ENCODE measurements at places on chromosomes 3 and 15.

DNA sequence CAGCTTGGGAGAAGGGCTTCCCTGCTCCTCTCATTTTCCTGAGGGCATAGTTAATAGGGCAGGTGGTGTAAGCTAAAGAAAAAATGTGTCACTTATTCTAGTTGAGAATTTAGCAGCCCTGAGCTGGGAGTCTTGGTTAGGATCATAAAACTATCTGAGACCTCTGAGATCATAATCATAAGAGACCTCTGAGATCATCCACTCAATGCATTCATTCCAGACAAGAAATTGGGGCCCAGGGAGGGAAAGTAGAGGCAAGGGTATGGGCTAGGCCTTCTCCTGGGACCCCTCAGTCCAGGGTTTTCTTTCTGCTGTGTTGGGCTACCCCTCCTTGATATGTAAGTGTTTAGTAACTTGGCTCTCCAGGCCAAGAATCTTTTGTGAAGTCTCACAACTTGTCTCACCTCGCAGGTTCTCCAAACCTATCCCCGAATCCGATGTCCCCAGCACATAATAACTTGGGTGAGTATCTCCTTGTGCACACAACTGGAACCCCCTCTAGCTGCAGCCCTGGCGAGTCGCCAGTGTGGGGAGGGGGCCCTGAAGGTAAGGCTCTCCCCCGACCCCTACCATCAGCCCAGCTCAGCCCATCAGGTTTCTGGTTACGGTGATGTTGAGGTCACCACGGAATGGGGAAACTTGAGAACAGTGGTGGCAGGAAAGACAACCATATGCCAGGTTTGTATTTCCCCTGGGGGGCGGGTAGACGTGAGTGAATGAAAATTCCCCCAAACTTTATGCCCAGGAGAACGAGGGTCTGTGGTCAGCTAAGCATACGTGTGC is 84.1 kb downstream of the AAGAB start:
- DNase-seq, result no peak

DNA sequence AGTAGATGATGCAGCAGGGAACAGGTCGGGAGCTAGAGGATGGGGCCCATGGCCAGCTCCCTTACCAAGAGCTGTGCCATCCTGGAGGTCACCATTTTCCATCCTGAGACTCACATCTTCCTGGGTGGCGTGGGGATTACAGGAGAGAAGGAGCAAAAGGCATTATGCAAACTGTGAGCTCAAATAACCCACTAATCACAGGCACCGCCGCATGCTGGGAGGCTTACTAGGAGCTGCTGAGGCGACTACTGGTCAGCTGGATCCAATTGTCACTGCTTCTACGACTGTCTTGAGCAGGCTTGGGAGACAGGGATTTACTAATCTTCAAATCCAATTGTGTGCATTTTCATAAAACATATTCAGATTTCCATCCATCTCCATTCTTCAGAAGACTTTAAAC is 12.5 kb upstream of the KBTBD12 start:
- DNase-seq, result no peak

DNA sequence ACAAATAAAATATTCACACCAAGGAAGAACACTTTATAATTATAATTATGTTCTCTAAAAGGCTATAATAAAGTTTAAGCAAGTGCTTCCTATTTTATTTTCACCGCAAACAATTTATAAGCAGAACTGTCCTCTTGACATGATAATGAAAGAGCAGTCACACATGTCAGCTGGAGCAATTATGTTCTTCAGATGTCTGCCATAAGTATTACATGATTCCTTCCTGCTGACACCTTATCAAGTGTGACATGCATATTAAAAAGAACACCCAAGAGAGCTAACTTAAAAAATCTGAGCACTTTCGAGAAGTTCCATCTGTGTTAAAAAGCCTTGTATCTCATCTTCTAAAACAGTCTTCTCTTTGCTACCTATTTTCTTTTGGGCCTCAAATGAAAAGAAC is 249.5 kb downstream of the SQOR start:
- DNase-seq, result no peak

DNA sequence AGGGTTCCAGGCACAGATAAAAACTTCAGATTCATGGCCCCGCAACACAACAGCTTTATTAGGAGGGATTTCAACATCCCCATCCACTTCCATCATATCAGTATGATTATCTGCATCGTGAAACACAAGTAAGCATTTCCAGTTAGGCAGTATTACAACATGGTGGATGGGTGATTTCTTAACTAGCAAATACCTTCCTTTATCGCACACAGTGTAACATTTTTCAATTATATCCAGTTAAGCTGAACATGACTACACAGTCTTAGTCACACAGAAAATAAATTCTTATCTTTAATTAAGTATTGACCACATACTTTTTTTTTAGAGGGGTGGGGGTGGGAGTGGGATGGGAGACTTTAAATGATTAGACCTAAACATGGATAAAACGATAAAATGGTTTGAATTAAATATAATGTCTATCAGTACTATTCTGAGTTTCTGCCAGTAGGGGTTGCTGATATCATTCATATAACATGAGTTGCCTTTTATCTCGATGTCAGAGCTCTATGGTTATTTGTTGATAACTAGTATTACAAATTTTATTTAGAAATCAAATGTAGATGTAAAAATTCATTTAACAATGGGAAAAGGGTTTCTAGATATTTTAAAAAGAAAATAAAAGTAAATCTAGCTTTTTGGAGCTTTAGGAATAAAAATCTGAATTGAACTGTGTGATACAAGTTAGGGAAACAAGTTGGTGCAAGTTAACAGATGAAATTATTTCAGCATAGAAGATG is 146.6 kb downstream of the TBL1XR1 start:
- DNase-seq, result no peak

- no peak for DNase-seq
These were observed 68.7 kb downstream of the LMLN start for GRCh38 chr3:198028718-198029117.

DNA sequence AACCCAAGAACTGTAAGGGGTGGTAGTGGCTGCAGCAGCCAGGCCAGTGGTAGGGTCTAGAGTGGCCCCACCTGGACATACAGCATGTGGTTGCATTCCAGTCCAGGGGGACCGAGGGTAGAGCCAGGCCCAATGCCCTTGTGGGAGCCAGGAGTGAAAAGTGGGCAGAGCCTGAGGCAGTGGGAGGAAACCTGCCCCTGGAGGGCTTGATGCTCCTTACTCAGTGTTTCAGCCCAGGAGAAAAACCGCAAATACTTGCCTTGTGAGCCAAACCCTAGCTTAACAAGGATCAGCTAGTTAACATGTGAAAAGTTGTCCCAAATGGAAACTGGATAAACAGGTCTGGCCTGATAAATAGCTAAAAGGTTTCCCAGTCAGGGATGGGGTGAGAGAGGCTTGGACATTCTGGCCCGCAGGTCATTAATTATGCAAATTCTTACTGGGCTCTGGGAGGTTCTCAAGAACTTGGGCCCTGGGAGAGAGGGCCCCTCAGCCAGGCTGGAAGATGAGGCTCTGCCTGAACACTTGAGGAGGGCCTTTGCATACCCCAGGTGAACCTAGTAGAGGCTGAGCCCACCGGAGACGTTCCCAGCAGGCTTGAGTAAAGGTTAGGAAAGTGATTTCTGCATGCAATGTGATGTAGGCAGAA is 222.1 kb downstream of the THSD4 start:
- DNase-seq, result no peak

DNA sequence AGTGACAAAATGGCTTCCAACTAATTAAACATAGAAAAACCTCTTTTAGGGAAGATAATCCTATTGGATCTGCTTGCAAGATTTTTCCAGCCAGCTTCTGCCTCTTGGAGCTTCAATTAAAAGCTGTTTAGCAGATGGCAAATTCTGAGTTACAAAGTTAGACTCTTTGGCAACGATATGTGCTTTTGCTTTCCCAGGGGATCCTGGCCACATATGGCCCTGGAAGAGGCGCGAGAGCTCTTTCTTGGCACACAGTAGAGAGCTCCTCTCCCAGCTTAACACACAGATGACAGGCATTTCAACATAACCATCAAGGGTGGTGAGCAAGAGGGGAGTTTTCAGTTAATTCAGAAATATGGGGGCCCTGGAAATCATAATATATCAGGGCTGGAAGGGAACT is 41.6 kb upstream of the GALNT15 start:
- no peak for DNase-seq

- DNase-seq, result no peak
These were observed 1.9 kb downstream of the DMXL2 start for GRCh38 chr15:51620641-51621040.

DNA sequence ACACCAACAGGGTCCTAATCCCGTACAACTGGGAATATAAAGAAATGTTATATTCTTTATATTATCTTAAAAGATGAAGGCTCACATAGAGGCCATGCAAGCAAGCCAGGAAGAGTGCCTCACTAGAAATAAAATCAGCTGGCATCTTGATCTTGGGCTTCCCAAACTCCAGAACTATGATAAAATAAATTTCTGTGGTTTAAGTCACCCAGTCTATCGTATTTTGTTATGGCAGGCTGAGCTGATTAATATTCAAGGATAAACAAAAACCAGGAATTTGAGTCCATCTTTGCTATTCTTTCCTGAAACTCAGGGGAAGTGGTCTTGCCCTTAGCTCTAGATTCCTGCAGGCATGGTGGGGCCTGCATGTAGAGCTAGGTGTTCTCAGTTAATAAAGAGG is 42.7 kb downstream of the ATOSA start:
- no peak for DNase-seq

DNA sequence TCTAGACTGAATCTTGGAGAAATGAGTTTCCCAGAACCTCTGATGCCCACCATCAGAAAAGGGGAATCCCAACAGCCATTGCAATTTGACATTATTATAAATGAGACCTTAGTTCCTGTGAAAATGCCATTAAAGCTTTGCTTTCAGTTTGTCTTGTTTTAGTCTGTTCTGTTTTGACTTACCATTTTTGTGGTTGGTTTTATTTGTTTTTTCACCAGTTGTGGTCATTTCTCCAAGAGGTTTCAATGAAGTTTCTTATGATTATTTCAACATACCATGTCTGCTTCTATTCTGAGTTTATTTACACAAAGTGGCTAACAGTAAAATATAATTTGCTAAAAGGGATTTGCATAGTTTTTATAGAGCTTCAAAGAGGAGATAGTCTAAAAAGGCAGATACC is 175.0 kb upstream of the MCTP2 start:
- DNase-seq, result no peak

- no peak for DNase-seq
These were observed 6.5 kb upstream of the CLDN16 start for GRCh38 chr3:190381441-190381840.

DNA sequence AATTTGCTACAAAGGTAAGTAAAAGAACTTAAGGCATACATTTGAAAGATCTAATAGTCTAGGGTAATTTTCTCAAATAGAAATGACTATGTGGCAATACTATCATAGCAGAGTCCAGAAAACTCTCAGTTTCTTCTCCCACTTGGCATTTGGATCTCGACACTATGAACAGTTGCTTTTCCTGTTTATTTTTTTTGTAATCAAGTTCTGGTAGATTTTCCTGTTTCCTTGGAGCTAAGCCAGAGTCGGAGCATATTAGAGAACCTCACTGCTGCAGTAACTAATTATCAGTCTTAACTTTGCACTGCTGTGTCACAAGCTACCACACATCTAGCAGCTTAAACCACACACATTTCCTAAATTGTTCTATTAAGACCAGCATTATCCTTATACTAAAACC is 44.9 kb upstream of the ZNF385D start:
- DNase-seq, result no peak

DNA sequence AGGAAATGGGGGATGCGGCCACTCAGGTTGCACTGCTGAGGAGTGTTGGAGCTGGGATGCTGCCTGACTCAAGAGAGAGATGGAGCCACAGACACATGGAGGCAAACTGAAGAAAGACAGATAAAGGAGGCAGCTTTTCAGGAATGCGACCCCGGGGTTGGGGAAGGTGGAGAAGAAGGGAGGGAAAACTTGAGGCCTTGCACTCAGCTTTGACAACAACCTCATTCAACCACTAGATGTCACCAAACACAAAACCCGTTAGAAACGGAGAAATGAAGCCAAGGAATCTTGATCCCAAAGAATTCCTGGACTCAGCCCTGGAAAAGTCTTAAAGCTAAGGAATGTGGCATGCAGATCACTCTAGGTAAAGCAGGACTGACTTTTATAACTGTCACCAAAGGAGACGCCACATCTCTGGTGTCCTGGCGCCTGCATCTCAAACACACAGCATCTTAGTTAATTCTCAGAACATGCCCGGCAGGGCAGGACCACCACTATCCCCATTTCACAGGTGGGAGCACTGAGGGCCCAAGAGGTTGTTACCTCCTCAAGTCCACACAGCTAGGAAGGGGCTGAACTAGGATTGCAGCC is 59.6 kb upstream of the LMCD1 start:
- no peak for DNase-seq

GRCh38 chr3:141356046-141356445 is 12.3 kb upstream of the ZBTB38 start:
- DNase-seq, result no peak

- DNase-seq, result no peak
These were observed 1.6 kb downstream of the RPP25 start for GRCh38 chr15:74955017-74955416.

GRCh38 chr3:6204891-6205290 is 656.0 kb upstream of the GRM7 start:
- DNase-seq, result no peak

DNA sequence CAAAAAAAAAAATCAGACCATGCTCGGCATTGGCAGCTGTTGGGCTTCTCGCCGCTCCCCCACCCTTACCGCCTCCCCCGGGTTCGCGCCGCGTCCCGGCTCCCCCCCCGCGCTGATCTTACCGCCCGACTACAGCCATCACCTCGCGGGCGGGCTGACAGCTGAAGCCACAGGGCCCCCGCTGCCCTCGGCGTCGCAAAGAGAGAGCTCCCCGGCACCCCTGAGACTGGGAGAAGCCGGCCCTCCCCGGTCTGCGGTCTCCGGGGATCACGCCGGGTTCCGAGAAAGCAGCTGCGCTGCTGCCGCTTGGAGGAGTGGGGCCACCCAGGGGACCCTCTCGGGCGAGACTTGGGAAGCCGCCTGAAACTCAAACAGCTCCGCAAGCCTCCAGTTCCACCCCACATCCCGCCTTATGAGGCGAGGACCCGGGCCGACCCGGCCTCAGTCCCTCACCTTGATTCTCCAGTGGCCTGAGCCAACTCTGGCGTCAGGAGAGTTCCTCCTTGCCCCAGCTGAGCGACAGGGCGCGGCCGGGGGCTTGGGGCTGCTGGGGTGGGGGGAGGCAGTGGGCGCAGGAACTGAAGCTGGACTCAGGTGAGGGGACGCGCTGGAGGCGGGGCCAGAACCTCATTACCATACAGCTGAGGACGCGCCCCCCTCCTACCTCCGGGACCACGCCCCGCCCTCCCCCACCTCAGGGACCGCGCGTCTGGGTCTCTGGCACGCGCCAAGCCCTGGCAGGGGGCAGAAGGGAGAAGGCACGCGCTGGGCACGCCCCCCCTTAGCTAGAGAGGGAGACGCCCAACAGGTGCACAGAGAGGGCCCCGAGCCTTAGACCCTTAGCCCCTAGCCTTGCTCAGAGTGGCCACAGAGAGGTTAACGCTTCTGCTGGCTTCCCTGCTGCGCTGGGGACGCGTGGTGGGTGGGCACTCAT is 1.0 kb upstream of the DLL4 start:
- no peak for DNase-seq

DNA sequence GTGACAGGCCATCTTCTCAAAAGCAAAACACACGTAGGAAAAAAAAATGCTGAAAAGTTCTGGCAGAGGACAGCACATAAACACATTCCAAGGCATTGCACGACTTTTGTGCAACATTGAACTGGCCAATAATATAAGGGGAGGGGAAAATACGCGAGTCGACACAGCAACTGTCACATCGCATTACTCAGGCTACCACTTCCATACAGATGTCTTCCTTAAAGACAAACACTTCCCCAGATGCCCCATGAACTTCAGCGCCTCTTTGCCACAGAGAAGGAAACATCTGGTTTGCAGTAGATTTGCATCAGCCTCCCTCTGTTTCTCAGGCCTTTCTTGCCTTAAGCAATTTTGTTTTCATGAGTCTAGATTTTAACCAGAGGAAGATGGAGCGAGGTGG is 144.4 kb upstream of the IGF1R start:
- DNase-seq, result no peak

Data from stimulated activated CD4-positive, alpha-beta T cell treated with anti-CD3 and anti-CD28 coated beads, Interleukin-4, amount 100 ng/mL, for 4 hours (primary cell).